CD4-positive, alpha-beta T cell treated with Interleukin-10 for 1 hour (primary cell): ENCODE measurements at places on chromosomes 5 and 9.

- no peak for DNase-seq
These were observed 159.6 kb upstream of the TAS2R1 start for GRCh38 chr5:9789777-9790176.

GRCh38 chr9:3200331-3200774, 325.4 kb downstream of the RFX3 start:
- no peak for DNase-seq

DNA sequence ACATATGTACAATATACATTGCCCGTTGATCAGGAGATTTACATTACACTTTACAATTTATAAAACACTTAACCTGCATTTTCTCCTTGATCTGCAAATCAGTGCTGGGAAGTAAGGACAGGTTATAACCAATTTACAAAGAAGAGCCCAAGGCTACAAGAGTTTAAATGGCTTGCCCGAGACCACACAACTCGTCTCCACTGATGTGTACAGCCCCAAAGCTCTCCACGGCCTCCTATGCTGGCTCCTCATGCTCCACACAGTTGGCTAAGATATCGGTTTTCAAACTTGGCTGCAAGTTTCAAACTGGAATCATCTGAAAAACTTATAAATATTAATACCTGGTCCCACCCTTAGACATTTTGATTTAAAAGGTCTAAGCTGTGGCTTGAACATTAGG, 10.3 kb downstream of the ACTL7B start:
- DNase-seq: no peak

- DNase-seq: no peak
These were observed 11.5 kb downstream of the CCDC69 start for GRCh38 chr5:151212406-151212798.

GRCh38 chr9:77957652-77958051, 74.0 kb downstream of the GNAQ start:
- no peak for DNase-seq

DNA sequence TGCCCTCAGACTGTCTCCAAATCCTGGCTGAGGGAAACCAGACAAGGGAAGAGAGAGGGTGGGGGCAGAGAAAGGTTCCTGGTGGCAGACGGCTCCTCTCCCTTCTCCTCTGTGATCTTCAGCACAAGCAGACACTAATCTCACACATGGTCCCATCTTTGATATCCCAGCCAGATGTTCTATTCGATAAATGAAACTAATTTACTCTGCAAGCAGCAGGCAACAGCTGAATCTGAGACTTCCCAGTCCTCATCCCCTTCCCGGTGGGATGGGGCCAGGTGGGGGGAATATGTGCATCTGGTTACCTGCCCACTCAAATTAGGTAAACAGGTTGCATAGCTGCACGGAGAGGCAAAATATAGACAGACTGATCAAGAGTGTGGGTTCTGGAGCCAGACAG, 208.9 kb upstream of the PANK3 start:
- no peak for DNase-seq

DNA sequence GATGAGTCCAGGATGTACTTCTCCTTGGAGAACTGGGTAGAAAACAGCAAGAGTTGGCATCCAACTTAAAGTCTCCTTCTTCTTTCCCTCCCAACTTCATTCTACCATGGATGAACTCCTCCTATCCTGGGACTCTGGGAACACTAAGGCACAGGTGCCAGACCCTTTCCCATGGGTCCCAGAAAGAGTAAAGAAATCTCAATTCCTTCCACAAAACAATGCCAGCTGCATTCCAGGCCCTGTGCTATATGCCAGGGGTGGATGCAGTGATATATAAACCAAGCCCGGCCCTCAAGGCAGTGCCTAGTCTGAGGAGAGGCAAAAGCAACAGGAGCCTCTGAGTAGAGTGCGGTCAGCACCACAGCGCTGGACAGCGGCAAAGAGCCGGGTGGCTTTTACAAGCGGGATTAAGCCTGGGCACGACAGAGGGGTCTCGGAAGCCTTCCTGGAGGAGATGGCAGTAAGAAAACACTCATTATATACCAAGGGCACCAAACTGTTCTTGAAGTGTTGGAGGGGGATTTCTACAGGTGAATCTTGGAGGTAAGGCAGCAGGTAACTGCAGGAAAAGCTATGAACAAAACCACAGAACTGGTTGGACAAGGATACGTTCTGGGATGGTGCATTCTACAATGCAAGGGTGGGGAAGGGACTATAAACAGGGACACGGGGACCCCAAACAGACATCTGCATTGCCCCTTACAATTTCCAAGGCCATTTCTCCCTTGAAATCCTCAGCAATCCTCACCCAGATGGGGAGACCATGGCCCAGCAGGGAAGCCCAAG, 16.4 kb upstream of the TOR2A start:
- no peak for DNase-seq

DNA sequence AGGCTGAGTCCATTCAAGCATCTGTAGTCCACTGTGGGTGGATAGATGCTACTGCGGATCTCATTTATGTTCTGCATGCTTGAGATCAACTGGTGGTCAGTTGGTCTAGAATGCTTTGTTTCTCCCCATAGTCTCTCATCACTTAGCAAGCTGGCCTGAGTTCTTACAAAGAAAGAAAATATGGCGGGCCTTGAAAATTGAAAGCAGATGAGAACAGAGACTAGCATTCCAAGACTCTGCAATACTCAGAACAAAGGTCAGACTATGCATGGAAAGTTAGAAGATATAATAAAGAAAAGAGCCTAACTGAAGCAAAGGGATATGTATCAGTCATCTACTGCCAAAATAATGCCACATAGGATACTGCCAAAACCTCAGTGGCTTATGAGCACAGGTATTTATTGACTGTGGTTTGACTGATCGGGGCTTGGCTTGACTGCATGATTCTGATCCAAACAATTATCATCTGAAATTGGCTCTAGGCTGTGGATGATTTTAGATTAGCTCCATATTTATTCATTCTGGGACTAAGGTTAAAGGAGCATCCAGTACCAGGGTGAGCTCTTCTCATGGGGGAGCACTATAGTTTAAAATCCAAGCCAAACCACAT, 258.9 kb downstream of the TAF11L14 start:
- DNase-seq: no peak

- DNase-seq: no peak
These were observed 605.0 kb upstream of the CLINT1 start for GRCh38 chr5:158463938-158464337.

- no peak for DNase-seq
These were observed 338.9 kb downstream of the ZSWIM6 start for GRCh38 chr5:61670941-61671340.

- DNase-seq: no peak
These were observed 5.3 kb upstream of the ZNF782 start for GRCh38 chr9:96859461-96860198.

GRCh38 chr5:169390265-169390664, 89.3 kb upstream of the SLIT3 start:
- DNase-seq: no peak

DNA sequence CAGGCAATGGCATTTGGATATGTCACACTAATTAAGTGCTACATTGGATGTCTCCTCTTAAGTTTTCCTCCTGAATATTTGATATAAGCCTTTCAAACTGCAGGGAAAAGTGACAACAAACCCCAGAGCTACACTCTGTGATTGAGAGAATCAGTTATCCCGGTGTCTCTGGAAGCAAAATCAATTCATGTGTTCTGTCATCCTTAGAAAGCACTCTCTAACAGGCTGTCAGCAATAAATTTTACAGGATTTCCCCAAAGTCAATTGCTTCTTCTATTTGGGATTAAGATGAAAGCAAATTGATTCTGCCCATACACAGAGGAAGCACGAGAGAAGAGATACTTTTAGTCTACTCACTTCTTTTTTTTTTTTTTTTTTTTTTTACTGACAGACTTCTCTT, 332.4 kb downstream of the CDH18 start:
- no peak for DNase-seq

DNA sequence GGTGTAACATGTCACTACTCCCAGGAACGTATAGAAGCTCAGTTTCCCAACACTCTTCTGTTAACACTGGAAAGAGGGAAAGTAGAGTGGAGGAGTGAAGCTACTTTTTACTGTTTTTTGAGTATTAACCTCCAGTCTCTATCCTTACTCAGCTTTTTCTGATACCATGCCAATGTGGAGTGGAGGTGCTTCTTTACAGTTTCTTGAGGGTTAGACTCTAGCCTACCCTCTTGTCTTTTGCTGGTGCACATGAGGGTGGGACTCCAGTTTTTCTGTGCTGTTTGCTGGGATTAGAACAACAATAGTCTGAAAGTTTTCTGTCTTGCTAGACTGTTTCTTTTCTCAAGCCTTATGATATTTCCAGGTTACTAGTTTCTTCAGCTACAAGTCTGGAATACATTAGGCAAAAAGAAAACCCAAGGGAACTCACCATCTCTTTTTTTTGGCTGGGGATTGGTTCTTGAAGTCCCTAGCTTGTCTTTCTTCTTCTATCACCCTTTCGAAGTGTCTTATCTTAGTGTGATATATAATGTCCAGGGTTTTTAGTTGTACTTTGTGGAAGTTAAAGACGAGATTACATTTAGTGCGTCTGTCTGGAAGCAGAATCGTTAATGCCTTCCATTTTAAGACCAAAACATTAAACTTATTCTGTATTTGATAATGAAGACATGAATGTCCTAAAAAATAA, 35.9 kb downstream of the PRR16 start:
- DNase-seq: no peak

GRCh38 chr9:93452710-93453046, 703 bp downstream of the FAM120AOS start:
- DNase-seq: no peak

DNA sequence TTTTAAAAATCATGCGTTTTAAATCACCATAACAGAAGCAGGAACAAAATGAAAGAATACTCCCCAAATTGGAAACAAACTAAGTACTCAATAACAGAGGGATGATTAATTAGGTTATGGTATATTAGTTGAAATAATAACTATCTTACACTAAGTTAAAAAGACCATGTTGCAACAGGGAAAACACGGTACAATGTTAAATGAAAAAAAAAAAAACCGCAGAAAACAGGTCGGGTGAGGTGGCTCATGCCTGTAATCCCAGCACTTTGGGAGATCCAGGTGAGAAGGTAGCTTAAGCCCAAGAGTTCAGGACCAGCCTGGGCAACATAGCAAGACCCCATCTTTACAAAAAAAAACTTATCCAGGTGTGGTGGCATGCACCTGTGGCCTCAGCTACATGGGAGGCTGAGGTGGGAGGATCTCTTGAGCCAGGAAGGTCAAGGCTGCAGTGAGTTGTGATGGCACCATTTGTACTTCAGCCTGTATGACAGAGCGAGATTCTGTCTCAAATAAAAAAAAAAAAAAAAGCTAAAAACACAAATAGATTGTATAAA, 2.4 kb upstream of the PTPN3 start:
- no peak for DNase-seq

DNA sequence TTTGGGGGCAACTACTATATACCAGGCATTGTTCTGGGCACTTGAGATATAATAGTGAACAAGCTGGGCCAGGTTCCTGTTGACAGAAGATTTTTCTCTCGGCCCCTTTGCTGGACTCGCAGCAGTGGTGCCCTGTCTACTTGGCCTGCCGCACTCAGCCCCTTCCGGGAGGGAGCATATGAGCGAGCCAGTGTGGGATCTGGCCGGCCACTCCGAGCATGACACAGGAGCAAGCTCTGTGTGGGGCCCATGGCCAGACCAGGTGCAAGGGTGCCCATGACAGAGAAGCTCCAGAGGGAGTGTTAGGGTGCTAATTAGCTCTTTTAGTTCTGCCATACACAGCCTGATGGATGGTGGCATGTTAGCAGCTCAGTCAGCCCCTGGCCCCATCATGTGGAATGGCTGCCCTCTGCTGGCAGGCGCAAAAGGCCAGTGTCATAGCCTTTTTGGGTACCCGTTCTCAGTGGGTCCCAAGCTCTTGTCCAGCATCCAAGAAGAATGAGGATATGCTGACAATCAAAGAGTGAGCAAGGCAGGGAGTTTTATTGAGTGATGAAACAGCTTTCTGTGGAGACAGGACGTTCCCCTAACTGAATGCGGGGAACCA, 9.3 kb upstream of the KIF4B start:
- DNase-seq: peak; percentile 13

DNA sequence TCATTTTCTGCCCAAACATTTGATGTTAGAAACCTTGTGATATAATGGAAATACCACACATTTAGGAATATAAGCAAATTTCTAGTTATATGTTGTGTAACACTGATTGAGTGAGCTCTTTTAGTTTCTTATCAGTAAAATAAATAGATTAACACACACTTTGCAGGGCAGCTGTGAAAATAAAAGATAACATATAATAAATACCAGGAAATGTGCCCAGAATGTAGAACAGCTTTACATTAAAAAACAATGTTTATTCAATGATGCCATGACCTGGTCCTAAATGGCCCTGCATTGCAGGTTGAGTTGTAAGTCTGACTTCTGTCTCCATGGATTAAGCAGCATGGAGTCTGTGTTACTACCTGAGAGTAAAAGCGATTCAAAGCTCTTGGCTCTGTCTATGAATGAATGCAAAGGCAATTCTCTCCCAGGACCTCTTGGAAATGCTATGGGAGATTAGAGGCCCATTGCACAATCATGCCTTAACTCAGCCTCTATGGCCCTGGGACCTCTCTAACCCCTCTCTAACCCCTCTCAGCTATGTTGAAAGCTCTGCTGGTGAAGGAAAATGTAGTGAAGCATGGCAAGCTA, 296.0 kb upstream of the ACTBL2 start:
- DNase-seq: no peak

- no peak for DNase-seq
These were observed 138.5 kb upstream of the IRX2 start for GRCh38 chr5:2890011-2890410.

- no peak for DNase-seq
These were observed 59.2 kb upstream of the PHF24 start for GRCh38 chr9:34898846-34899245.

DNA sequence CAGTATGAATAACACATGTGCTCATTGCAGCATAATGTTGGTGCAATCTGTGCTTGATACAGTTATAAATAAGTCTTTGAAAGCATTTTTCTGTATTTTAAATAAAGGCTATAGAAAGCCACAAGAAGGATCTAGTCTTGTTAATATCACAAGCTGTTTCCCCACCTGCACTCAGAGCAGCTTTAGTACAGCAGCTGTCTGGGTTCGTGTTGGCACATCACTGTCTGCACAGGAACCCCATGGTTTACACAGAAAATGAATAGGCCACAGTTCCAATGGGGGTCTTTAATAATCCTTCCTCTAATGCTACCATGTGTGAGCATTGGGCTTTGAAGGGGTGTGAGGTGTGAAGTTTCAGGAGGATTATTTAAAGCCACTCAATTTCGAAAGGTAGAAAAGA, 2269.7 kb downstream of the MAT2B start:
- DNase-seq: no peak

DNA sequence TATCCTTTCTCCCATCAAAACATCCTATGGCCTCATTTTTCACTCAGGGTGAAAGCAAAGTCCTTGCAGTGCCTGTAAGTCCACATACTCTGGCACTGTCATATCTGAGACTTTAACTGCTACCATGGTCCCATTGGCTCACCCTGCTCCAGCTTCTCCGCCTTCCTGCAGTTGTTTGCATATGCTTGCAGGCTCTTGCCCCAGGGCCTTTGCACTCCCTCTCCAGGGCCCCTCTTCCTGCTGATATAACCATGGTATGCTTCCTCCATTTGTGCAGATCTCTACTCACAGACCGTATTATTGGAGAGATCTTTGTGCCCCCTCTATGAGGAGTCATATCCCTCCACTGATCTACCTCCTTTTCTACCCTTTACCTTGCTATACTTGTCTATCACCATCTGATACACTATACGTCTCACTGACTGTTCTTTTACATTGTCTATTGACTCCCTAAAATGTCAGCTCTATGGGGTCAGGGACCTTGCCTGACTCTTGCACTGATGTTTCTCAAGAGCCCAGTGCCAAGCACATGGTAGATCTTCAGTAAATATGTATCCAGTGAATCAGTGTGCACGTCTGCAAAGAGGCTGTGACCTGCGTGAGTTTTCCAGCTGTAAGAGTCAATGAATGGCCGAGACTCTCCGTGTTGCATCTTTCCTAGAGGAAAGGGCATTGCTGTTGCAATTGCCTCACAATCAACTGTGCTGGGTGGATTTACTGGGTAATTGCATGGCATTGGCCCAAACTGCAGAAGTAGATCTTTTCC, 81.7 kb upstream of the CPEB4 start:
- no peak for DNase-seq
